GF-D8 (cell line): ENCODE measurements at places on chromosomes 4 and X.
A peak's percentile ranks its signal among the peaks of the same experiment; 100 is the strongest.

GRCh38 chrX:39693298-39693697 lies 404.5 kb downstream of the BCOR start:
- DNase-seq, result no peak

- no peak for DNase-seq
Observed at GRCh38 chrX:54063361-54063760, 19.1 kb upstream of the PHF8 start.

DNA sequence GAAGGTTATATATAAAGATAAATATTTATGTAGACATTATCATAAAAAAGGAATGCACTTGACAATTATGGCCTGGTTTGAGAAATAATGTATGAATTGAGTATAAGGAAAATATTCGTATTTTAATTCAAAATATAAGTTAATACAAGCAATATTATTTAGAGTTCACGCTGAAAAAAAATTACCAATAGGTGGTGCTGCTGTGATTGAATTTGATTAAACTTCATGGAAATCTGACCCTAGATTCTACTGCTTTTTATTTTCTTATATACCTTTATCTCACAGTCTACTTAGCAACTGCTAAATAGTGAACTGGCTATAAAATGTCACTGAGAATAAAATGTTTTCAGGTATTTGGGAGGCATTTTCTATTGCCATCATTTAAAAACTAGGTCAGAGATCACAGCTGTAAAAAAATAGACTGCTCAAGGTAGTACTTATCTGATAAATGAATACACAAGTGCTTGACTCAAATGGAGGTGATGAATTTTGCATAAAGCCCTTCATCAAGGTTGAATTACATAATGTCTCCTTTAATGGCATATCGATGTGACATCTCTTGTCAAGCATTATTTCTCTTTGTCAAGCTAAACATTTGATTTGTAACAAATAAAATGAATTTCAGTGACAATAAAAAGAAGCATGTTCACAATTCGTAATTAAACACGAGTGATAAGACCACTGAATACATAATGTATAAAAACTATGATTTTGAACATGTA lies 1638.8 kb upstream of the PCDH7 start:
- DNase-seq, result no peak

- no peak for DNase-seq
Observed at GRCh38 chr4:151675411-151675971, 85.3 kb downstream of the GATB start.

DNA sequence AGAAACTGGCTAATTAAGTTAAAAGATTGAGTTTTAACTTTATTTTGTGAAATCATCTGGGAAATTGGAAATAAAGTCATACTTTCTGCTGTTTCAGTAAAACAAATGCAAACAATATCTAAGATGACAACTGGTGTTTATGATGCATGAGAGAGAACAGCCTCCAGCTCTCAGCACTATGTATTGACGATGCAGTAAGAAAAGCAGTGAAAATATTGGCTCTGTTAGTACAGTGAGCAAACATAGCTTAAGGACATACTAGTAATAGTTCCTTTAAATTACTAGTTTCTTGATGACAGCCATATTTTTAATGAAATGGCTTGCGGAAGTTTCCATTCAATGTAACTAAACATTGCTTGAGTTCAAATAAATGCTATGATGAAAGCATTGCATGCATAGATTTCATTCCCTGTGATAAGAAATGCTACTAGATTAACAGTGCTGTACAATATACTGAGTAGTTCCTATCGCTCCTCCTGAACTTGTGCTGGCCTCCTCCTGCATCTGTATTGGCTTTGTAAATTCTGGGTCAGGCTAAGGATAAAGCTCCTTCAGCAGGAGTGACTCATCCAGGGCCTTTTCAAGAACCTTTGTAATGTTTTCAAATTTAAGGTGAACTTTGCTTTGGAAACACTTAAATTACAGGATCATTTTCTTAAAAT lies 11.6 kb downstream of the ARHGAP24 start:
- no peak for DNase-seq

- no peak for DNase-seq
Observed at GRCh38 chr4:47120783-47121182, 89.4 kb downstream of the GABRB1 start.

DNA sequence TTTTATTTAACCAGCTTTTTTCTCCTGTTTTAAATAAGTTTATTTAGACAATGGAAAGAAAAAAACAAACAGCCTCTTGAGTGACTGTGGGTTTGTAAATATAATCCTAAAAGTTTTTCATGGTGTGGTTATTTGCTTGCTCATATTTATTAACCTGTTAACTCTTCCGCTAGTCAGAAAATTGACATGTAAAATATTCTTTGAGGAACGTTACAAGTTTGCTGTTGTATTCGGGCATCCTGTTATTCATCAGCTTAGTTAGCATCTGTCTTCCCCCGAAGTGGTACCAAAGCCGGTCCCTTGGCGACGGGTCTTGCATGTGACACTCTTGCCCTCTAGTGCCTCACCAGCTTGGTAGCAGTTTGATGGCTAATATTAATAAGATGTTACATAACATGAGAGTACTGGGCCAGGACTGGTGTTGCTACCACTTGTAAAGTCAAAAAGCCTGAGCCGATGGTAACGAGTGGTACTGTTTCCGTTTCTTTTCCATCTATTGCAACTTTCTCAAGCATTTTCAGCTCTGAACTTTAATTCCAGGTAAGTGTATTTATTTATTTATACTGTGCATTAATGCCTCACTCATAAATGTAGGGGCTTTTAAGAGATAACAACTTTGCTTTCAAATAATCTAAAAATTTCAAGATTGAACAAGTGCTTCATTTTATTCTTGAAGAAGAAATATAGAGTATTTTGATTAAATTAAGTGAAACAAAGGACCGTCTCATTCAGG lies at the start of gene NDST3:
TSS of gene NDST3 (plus strand) at position 434 of the 733 bp plus-strand sequence. CDS start 19,425 bp downstream, outside the sequence.
- DNase-seq, result peak; percentile 43

GRCh38 chr4:78684325-78685079 lies 91.6 kb upstream of the BMP2K start:
- DNase-seq, result no peak

DNA sequence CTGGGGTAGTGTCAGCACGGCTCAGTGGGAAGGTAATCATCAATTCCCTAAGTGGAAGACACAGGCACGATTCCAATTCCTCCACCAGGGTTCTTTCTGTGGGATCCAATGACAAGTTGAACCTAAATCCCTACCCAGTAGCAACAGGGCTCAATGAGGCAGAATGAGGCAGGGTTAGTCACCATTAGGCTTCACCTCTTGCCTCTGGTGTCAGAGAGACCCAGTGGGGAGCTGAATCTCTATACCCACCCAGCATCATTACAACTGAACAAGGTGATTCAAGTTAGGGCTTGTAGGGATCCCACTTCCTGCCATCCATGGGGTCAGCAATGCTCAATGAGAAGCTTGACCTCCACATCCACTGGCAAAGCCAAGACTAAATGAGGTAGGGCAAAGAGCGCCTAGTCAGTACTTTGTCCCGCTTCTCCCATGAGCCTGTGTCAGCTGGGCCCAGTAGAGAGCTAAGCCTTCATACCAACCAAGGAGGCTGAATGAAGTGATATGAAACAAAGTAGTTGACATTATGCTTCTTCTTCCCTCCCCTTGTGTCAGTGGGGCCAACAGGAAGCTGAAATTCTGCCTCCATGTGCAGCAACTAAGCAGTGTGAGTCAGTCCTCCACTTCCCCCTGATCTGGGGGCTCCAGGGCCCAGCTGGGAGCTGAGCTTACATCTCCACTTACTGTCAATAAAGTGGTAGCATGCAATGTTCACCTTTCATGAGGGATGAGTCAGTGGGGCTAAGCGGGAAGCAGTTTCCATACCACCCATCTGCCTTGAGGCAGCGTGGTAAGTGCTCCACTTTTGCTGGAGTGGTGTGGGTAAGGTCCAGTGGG lies 36.4 kb upstream of the RBM41 start:
- DNase-seq, result no peak

GRCh38 chr4:98641376-98641775 lies 17.0 kb downstream of the TSPAN5 start:
- no peak for DNase-seq

DNA sequence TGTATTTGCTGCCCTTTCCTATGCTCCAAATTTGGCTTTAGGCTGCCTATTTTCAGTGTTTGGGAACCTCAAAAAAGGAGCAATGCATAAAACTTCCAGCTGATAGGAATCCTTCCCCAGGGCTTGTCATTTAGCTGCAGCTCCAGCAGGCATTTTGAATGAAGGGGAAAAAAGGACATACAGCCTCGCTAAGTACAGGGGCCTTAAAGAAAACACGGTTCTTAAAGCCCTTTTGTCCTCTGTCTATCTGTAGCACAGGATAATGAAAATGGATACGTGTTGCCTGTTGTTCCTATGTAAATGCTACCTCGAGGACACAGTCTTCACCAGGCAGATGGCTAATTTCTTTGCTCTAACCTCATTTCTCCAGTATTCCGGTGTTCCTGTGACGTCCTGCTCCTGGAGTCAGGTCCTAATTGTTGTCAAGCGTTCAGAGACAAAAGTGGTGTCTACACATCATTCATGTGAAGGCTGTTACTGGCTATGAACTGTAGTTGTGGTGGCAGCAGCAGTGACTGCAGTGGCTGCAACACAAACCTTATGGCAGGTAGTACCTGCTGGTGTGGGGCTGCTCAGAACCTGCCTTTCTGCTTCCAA lies 117.4 kb downstream of the MGST2 start:
- DNase-seq, result no peak

DNA sequence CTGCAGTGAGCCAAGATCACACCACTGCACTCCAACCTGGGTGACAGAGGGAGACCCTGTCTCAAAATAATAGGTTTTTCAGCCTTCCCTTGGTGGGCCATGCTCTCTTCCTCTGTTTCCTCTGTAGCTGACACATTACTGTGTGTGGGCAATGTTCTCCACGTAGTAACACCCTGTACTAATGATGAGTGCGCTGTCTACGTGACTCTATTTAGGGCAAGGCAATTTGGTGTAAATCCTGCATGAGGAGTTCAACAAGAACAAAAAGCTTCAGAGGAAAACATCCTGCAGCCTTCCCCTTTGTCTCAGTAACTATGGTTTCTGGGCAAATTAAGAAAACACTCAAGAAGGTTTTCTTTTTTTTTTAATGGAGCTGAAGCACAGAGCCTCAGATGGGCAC lies 24.4 kb upstream of the JAKMIP1 start:
- DNase-seq, result no peak

GRCh38 chr4:42910459-42910858 lies 17.9 kb downstream of the GRXCR1 start:
- DNase-seq, result no peak

GRCh38 chr4:104868958-104869357 lies 277.7 kb upstream of the TET2 start:
- no peak for DNase-seq

GRCh38 chr4:42512226-42512625 lies 114.9 kb downstream of the SHISA3 start:
- no peak for DNase-seq

- DNase-seq, result no peak
Observed at GRCh38 chr4:20916106-20916505, 215.8 kb downstream of the PACRGL start.

DNA sequence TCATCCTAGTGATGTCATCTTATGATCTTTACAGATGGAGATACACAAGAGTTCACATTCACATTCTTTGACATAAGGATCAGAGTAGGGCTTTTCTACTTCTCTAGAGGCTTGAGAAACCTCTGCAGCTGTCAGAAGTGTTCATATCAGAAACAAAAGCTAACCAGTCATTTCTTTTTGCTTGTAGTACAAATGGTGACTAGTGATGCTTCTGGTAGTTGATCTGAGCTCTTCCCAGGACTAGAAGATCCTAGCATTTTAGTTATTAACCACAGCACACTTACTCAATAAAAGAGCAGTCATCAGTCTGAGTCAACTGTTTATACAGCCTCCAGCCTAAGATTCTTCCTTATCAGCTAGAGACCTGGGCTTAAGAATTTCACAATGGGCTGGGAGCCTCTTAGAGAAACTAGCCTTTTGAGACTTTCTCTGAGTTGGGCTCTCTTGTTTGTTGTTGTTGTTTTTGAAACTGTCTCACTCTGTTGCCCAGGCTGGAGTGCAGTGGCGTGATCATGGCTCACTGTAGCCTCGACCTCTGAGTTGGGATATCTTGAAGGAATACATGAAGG lies 84.1 kb downstream of the TMEM164 start:
- peak; percentile 40 for DNase-seq

- DNase-seq, result no peak
Observed at GRCh38 chr4:141853091-141853764, 216.8 kb downstream of the IL15 start.

DNA sequence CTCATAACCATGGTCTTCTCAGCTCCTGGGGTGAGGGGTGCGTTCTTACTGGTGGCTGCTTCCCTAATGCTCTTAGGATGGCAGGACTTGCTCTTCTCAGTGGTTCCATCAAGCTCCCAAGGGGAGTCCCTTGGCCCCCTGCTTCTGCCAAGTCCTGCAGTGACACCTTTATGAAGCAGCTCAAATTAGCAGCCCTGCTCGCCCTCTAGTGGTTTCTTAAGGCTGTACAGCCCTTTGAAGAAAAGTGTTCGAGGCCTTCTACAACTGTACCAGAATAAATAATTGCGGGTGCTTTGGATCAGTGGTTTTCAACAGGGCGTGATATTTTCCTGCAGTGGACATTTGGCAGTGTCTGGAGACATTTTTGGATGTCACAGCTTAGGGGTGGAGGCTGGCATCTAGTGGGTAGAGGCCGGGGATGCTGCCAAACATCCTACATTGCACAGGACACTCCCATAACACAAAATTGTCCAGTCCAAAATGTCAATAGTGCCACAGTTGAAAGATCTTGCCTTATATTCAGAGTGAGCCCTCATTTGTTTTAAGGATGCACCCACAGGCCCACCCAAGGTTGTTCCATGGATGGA lies 204.7 kb upstream of the S100G start:
- no peak for DNase-seq

DNA sequence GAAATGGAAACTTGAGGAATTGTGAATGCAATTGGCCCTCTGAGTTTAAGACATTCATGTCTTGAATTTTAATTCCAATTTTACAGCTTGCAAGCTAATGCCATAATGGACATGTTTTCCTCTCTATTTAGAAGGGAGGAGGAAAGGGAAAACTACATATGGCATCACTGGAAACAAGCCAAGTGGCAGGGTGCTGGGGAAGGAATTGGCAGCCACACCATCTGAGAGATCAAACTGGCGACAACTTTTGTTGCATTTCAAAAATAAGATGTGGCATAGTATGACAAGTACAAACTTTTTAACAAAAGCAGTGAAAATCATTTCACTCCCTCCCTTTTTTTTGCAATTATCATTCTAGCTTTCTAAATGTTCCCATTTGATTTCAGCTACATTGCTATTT lies 615.6 kb downstream of the CENPC start:
- DNase-seq, result no peak

GRCh38 chr4:153023139-153023538 lies 87.0 kb downstream of the FHDC1 start:
- no peak for DNase-seq

GRCh38 chr4:120081726-120082125 lies 15.1 kb upstream of the MAD2L1 start:
- DNase-seq, result no peak

GRCh38 chr4:107058828-107059227 lies 22.7 kb upstream of the DKK2 start:
- no peak for DNase-seq
